ENCODE measurements at places on chromosomes 5 and 9. TPM values are rescaled to one million over a fixed set of nuclear protein-coding genes. Genes with fewer than 3 reads are reported as not detected.

The HACD4 gene
- 1.2 TPM for total RNA-seq

The SLC31A1 gene
- total RNA-seq = 21.9 TPM

The PCDHA1 gene
- 0.15 TPM for total RNA-seq

The PCDHB7 gene
- not detected for total RNA-seq

The SLC36A3 gene
- total RNA-seq = not detected

The HEMGN gene
- not detected for total RNA-seq

The TAF11L10 gene
- total RNA-seq = not detected

Data from A549 treated with GW870086 at 1 μM for 4 hours (cell line).